Esophagus muscularis mucosa (tissue), 4 donors: ENCODE measurements at places on chromosomes 7 and 10. TPM values are rescaled to one million over a fixed set of nuclear protein-coding genes. Genes with fewer than 3 reads are reported as not detected.

Gene NPM3
- total RNA-seq: 17.3 TPM

Gene PPIF
- 22.6 TPM for total RNA-seq

Gene FAM25C
- total RNA-seq: not detected

Gene SLC39A12
- not detected for total RNA-seq

Gene OR13A1
- not detected for total RNA-seq

Gene HOXA10
- total RNA-seq: not detected

Gene SPDYE8
- total RNA-seq: not detected

Gene CFAP46
- 1.3 TPM for total RNA-seq

Gene CDK14
- 17.7 TPM for total RNA-seq

Gene RPA3
- total RNA-seq: 22.0 TPM

DNA sequence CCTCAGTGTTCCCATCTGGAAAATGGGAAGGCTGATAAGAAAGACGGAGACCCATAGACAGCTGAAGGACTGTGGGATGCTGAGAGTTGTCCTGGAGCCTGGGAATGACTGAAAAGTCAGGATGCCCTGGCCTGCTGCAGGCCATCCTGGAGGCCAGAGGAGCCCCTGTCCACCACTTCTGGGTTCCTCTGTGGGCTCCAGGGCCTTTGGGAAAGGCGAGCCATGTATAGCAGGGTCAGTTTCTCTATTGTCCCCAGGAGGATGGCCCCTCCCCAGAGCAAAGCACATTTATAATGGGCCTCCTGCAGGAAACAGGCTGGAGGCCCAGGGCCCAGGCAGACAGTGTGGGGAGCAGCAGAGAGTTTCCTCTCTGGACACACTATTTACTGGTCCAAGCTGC is 471.4 kb upstream of the MGMT start:
- no peak for DNase-seq

GRCh38 chr7:100567751-100568175 is 5.9 kb downstream of the SAP25 start:
- DNase-seq: no peak

GRCh38 chr10:50554376-50554994 is 69.3 kb downstream of the SGMS1 start:
- no peak for DNase-seq

DNA sequence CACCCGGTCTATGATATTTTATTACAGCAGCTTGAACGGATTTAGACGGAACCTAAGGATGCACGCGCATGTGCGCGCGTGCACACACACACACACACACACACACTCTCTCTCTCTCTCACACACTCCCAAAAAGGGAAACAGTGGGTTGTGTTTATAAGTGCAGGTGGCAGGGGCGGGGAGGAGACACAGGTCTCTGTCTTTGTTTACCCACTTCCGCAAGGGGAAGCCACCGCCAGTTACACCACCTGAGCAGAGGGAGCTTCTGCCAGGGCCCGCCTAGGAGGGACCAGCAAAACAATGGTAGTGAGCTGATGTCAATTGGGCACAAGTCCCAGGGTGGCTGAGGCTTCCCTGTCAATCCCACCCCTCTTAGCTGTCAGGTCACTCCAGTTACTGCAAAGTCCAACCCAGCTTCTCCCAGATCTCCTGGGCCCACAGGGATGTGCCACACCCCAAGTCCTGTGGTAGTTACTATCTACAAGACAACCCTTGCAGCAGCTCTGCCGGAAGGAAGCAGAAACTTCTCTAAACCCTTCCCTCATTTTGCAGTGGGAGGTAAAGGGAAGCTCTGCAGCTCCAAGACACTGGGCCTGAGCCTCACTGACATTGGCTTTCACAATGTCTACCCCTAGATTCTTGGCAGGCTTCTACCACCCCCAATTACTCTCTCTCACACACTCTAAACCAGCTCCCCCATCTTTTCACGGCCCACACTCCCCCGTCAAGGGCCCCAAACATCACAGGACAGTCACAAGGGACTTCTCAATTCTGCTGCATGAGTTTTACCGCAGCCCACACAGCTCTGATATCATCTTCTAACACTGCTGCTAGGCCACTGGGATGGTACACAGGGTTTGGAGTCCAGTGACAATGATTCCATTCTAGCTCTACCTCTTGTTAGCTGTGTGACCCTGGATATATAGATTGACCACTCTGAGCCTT is 17.6 kb downstream of the ANXA11 start:
- no peak for DNase-seq

GRCh38 chr7:45157286-45157652 is 322 bp upstream of the RAMP3 start:
- DNase-seq: no peak

DNA sequence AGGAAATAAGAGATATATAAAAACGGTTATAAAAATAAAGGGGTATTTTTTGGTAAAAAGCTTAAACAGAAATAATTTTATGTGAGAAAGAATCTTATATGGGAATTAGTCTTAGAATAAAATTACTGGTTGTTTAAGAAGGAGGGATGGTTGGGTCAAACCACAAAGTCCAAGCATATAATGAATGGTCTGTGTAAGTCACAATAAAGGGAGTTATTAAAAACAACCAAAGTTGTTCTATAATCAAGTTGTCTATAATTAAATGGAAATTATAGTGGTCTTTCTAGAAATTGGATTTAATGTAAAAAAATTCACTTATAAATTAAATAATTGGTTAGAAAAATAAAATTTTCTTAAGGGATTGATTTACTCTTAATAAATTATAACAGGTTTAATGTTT is 304.8 kb downstream of the POM121L12 start:
- DNase-seq: no peak

- DNase-seq: no peak
Observed at GRCh38 chr7:153193144-153193595, 433.6 kb downstream of the ACTR3B start.

DNA sequence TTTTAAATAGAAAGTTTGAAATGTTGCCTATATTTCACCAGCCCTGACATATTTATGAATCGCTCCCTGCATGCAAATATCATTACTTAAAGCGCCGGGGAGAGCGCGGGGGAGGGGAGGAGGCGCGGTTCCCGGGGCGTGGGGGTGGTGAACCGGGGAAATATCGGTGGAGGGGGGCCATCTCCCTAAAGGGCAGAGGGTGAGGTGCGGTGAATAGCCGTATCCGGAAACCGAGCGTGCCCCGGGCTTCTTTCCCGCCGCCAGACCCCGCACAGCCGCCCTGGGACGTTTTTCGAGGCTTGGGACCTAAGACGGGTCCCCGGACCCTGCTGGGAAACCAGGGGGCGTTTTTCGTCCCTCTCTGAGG is 6.9 kb upstream of the ZNF503 start:
- no peak for DNase-seq

GRCh38 chr7:47506382-47507339 is 75.2 kb downstream of the TNS3 start:
- no peak for DNase-seq

- no peak for DNase-seq
Observed at GRCh38 chr10:18583575-18584270, 67.7 kb downstream of the NSUN6 start.

GRCh38 chr7:102390697-102391484 is 5.3 kb upstream of the PRKRIP1 start:
- peak; percentile 93 for DNase-seq

- no peak for DNase-seq
Observed at GRCh38 chr10:35208536-35208935, 81.9 kb downstream of the CREM start.

DNA sequence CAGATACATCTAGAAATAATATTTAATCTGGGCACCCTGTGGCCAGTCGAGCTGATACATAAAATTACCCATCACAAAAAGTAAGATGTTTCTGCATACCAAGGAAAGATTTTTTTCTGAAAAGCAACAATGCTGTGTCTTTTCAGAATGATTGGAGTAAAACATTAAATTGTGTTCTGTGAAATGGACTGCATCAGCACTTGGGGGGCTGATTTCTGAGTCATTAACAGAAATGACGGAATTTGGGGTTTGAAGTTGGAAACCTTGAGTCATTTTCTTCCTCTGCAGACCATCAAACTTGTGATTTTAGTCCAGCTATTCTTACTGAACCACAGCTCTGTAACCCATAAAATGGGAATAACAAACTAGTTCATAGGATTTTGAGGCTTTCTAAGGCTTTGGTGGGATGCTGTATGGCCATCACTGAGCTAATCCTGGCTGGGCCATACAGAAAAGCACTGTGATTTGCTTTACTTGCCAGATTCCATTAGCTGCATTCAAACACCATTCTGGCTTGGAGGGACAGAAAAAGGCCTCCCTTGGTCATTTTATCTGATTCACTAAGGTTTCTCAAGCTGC is 739.4 kb upstream of the IGFBP3 start:
- no peak for DNase-seq
